ENCODE measurements at places on chromosomes 6 and 20. TPM values are rescaled to one million over a fixed set of nuclear protein-coding genes. Genes with fewer than 3 reads are reported as not detected.

Gene MTG2
- total RNA-seq, result 30.7 TPM

Gene GPR63
- total RNA-seq, result 0.48 TPM

DNA sequence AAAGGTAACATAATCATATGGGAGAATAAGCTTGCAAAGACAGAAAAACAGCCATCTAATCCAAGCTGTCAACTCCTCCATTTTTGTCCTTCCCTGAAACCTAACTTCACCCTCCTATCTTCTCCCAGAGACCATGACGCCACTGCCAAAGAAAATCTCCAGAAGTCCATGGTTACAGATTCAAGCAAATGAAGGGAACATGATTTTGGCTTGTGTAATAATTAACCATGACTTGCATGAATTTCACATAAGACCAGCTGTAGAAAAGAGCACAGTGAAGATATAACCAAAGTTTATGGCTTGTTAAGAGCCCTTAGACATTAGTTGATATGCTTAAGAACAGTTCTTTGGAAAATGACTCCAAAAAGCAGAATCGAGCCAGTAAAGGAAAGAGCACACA is 342.1 kb upstream of the NRSN1 start:
- no peak overlapping the region for H3K4me3 ChIP-seq
- no peak for DNase-seq
- H3K4me1 ChIP-seq, result no peaks in the 10 kb centered on the region
- H3K27ac ChIP-seq, result no peak overlapping the region

- no peaks in the 10 kb centered on the region for H3K27me3 ChIP-seq
- DNase-seq, result no peak
- no peak overlapping the region for H3K27ac ChIP-seq
Measured at GRCh38 chr6:133805876-133806275, 83.0 kb upstream of the TCF21 start.

- peaks cover 37% of the 10 kb centered on the region for H3K27me3 ChIP-seq
- no peak overlapping the region for H3K4me3 ChIP-seq
- DNase-seq, result no peak
- H3K27ac ChIP-seq, result no peak overlapping the region
Measured at GRCh38 chr20:49460916-49461315, 21.6 kb downstream of the KCNB1 start.
